ENCODE measurements at places on chromosomes 2 and 18. TPM values are rescaled to one million over a fixed set of nuclear protein-coding genes. Genes with fewer than 3 reads are reported as not detected.

Gene MALL
- polyA plus RNA-seq: 7.9 TPM

Gene ARHGAP15
- polyA plus RNA-seq: not detected

Gene NDC80
- 11.0 TPM for polyA plus RNA-seq

Gene MPV17
- 148 TPM for polyA plus RNA-seq

Gene DBI
- 116 TPM for polyA plus RNA-seq

Gene ASB18
- not detected for polyA plus RNA-seq

Gene FN1
- 42.4 TPM for polyA plus RNA-seq

Gene ANKRD62
- not detected for polyA plus RNA-seq

Gene CNRIP1
- 5.0 TPM for polyA plus RNA-seq

Gene CAPN14
- not detected for polyA plus RNA-seq

Gene TUBB8B
- polyA plus RNA-seq: 1.3 TPM

Gene ACVR1C
- 0.21 TPM for polyA plus RNA-seq

Gene MBD1
- polyA plus RNA-seq: 32.2 TPM

Gene KCNE4
- polyA plus RNA-seq: 0.03 TPM

Gene FNDC4
- 14.1 TPM for polyA plus RNA-seq

DNA sequence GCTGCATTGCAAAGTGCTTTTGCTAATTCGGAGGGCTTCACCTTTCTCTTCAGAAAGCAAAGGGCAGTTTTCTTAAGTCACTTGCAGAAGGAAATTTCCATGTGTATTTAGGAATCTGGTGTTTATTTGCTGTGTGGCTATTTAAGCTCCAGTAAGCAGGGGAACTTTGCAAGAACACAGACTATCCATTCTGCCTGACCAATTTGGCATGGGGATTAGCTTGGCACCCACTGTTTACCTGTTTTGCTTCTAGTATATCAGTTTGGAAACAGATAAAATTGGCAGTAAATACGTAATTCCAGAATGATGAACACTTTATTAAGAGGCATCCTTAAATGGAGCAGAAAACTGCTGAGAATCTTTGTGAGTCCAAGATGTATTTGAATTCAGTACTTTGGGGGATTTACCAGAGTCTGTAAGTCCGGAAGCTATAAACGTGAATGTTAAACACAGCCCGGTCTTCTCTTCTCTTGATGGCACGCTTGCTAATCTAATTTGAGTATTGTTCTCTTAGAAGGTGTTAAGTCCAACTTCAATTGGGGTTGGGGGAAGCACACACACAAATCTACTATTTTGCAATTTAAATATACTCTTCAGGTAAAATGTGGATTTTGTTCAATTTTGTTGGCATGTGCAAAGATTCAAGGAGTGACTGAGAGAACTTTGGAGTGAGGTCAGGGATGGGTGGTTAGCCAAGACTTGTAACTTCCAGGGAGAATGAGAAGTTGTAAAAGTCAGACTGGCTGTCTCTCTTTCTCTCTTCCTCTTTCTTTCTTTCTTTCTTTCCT, 650 bp downstream of the ACKR3 start:
- no peak for DNase-seq

DNA sequence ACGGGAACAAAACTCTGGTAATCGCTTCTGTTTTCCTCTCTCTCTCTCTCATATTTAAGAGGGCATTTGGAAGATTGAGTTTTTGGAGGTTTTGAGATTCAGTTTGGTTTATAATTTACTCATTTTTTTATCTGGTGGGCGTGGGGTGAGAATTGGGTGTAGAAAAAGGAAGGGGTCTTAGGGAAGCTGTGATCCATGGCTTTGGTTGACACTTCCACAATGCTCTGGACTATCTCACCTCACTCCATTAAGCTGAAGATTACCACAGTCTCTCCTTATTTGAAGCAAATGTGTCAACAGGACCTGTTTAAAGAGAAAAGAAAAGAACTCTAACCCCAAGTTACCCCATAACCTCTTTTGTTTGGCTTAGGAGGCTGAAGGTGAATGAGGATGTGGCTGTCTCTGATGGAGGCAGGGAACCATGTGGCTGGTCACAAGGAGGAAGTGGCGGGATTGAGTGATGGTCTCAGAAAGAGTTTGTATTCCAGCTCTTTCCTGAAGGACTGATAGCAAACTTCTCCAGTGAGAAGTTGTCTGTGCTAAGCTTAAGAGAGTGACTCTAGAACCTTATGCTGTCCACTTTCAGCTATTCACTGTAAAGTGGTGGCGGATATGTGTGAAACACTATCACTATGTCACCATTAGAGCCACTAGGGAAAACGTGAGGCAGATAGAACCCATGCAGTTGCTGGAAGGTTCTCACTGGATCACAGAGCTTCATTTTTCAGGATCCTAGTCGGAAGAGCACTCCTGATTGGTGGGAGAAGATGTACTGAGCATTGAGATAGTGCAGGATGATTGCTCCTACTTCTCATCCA, 934 bp downstream of the ZNF804A start:
- DNase-seq: no peak

GRCh38 chr2:187206071-187206470, 242.0 kb downstream of the CALCRL start:
- DNase-seq: no peak

- no peak for DNase-seq
Observed at GRCh38 chr2:128682266-128682665, 363.6 kb upstream of the HS6ST1 start.

- no peak for DNase-seq
Observed at GRCh38 chr2:12717191-12718014, 667 bp downstream of the TRIB2 start.

DNA sequence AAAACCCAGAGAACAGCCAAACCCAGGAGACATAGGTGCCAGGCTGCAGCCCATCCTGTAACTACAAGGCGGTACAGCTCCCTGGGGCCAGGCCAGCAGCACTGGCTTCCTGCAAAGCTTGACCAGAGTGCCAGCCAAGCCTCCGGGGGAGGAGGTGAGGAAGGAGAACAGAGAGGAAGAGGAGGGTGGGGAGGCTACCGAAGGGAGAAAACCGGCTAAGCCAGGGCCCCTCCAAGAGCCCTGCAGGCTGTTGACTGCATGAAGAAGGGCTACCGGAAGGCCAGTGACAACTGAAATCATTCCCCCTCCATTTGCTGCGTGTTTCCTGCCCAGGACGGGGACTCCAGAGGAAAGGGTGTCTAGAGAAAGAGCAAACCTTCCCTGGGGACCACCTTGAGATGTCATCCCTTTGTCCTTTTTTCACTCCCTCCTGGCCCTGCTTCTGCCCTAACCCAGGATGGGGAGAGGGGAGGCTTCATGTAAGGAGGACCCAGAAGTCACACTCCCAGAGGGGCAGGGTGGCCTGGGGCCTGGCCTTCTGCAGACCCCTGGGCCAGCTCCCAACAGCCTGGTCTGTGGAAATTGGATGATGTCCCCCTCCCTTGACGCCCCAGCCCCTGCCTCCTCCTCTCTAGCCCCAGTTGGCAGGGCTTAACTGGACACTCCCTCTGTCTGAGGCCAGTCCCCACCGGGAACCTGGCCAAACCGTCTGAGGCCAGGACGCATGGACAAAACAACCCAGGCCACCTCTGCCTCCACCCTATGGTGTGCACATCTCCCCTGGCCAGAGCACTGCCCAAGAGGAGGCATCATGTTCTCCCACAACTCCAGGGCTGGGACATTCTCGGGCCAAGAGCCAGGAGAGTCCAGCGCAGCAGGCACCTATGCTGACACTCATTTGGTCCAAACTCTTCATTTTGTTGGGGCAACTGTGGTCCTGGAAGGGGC, 207.8 kb downstream of the CYP26B1 start:
- DNase-seq: no peak

DNA sequence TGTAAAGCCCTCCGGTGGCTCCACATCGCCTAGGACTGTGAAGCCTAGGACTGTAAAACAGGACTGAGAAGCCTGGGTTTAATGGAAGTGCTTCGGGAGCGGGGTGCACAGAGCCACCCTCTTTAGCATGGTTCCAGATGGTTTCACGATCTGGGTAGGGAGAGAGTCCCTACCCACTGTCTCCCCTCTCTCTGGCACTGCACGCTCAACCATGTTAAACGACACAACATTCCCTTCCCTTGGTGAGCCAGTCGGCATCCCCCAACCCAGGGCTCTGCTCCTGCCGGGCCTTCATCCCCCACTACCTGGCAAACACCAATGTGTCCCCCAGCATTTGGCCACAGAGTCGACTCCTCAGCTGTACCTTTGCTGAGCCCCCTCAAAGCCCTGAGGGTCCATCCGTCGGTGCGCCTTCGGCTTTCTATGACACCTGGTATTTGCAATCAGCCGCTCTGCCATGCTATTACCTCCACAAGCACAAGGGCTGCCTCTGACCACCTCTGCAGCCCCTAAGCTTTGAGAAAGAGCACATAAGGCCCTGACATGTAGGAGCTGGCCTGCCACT, 1.1 kb downstream of the COPS9 start:
- no peak for DNase-seq

DNA sequence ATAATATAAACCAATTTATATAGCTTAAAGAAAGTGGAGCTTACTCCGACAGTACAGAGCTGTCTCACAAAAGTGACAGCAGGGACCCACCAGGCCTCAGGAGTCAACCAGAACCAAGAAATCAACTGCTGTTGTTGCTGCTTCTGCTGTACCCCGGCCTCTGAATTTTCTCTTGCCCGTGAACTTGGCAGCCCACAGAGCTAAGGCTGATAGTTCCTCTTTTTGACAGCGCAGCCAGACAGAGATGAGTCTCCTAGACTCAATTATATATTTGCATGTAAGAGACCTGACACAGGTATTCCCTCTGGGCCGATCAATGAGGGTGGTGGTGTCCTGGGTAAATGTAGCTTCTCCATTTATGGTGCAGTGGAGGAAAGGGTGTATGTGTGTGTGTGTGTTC, 109.4 kb downstream of the KCTD1 start:
- DNase-seq: no peak

DNA sequence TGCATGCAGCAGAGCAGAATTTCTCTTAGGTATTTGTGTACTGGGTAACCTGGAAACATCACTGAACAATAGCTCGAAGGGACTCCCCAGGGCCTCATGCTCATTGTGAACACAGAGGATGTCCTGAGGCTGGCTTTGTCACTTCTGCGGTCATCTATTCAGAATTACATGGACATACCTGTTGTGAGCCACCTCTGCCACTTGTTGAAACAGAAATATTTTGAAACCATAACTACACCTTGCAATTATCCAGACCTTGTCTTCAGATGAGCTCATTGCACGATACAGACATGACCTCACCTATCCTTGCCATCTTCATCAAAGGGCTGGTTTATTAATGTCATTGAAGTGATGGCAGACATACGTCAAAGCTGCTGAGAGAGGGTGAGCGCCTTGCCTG, 23.4 kb upstream of the CREG2 start:
- no peak for DNase-seq

GRCh38 chr2:110843959-110844510, 111.7 kb downstream of the ACOXL start:
- DNase-seq: no peak

- DNase-seq: no peak
Observed at GRCh38 chr2:43325107-43325811, 98.9 kb upstream of the ZFP36L2 start.

DNA sequence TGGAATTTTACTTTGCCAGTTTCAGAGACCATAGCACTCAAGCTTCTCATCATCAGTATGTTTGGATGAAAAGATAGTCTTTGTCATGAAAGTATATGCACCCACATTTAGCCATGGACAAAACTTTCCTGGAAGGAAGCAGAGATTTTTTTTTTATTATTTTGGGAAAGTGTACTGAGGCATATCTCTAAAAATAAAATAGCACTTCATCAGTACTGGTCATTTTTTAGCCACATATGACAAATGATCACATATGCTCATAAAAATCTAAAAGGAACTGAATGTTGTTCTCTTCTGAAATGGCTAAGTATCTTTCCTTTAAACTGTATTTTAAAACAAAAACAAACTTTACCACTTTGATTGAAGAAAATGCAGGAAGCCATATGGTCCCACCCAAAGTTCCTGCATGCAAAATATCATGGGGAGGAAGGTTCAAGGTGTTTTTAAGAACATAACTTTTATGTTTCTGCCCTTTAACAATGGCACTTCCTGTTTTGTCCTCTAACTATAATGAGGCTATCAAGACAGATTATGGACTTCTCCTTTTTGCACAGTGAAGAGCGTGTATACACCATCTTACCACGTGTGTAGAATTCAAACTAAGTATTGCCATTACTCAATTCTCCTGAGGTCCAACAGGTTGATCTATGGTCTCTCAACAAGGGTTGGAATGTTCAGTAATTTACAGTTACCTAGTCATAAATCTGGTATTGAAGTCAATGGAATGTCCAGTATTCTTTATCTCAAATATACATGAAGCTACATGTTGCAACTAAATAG, 77.1 kb upstream of the SLC39A10 start:
- no peak for DNase-seq

- peak; percentile 85 for DNase-seq
Observed at GRCh38 chr2:10057231-10058107, 14.1 kb downstream of the KLF11 start.

- no peak for DNase-seq
Observed at GRCh38 chr2:20516291-20516645, 69.4 kb downstream of the RHOB start.

GRCh38 chr2:71640489-71640888, 187.1 kb downstream of the DYSF start:
- DNase-seq: no peak

DNA sequence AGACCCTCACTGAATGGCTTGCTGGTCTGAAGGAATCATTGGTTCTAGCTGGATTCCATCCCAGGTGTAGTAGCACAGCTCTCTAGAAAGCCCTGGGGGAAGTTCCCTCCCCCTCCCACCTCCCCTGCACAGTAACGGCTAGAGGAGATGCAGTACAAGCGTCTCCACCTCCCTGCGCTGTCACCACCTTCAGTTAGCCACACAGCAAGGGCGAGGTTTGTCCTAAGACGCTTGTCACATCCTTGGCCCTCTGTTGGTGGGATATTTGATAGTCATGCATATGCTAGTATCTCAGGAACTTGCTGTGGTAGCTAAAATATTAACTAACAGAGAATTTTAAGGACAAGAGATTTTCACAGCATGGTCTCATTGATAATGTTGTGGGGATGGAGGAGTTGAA, 19.4 kb downstream of the TRAPPC12 start:
- no peak for DNase-seq

DNA sequence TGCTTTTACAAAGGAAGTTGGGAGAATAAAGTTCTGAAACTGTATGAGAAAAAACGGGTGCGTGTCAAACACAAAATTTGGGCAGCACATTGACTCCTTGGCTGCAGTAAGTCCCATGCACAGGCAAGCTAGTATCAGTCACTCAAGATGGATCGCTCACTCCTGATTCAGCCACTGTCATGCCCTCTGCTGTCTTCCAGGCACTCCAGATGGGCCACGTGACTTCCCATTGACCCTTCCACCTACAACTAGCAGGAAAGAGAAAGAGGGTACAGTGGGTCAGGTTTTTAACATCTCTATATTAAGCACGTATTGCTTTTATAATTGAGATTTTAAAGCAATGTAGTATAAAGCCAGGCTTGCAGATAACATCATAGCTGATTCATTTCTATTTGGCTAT, 8.6 kb downstream of the ARHGEF33 start:
- DNase-seq: no peak

GRCh38 chr2:64675860-64676259, 22.1 kb upstream of the SERTAD2 start:
- DNase-seq: no peak

- no peak for DNase-seq
Observed at GRCh38 chr2:163799807-163800206, 64.0 kb upstream of the FIGN start.
